ENCODE measurements at places on chromosomes 13 and 19.

DNA sequence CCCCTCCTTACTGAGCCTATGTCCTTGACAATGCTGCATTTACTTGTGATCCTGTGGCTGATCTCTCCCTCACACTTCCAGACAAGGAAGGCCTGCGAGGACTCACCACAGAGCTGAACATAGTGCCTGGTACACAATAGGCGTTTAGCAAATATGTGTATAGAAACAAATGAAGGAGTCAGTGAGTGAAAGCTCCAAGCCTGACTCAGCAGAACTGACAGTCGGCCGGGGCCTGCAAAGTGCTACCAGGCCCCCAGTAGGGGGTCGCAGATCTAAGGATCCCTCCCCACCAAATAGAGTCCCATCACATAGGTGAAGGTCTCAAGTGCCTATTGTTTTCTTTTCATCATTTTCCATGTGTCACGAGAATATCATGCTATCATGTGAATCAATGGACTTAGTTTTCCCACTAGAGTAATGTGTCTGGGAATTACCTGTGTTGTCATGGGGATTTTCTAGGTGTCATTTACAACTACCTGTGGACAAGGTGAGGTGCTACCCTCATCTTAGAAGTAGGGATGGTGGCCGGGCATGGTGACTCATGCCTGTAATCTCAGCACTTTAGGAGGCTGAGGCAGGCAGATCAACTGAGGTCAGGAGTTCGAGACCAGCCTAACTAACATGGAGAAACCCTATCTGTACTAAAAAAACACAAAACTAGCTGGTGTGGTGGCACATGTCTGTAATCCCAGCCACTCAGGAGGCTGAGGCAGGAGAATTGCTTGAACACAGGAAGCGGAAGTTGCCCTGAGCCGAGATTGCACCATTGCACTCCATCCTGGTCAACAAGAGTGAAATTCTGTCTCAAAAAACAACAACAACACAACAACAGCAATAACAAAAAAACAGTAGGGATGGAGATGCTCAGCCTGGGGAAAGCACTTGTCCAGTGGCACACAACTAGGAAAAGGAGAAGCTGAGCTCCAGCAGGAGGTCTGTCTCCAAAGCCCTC, 50.3 kb upstream of the CYP2A7 start:
- no peak for ATAC-seq

DNA sequence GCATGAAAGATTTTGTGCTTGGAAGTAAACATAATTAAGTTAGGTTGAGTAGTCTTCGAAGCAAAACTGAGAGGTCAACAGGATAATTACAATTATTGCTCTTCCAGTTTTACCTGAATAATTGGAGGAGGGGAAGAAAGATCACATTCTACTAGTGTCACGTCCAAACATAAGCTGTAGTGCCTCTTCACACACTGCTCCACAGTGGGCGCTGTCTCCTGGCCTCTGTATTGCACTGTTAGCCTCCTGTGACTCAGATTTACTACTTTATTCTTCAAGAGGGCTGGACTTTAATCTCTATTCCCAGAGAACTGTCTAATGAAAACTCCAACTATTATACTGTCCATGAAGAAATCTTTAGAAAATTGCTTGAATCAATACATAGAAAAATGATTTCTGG, 62.9 kb downstream of the TRPC4 start:
- no peak for ATAC-seq

DNA sequence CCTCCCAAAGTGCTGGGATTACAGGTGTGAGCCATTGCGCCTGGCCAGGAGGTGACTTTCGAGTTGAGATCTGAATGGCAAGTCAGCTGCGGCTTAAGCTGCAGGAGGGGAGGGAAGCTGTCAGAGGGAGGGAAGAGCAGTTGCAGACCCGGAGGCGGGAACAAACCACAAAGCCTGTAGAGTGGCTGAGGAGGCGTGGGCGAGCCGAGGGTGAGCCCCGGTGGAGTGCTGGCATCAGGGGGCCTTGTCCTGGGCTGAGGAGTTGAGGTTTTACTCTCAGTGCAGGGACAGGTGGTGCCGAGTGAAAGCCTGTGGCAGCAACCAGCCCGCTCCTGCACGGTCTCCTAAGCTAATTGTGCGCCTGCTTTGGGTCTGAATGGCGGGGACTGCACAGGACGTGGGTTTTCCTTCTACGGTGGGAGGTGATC, 24.2 kb downstream of the PPP1R37 start:
- ATAC-seq = peak; percentile 77

- ATAC-seq = no peak
Measured at GRCh38 chr13:79772811-79773210, 291.9 kb downstream of the NDFIP2 start.

DNA sequence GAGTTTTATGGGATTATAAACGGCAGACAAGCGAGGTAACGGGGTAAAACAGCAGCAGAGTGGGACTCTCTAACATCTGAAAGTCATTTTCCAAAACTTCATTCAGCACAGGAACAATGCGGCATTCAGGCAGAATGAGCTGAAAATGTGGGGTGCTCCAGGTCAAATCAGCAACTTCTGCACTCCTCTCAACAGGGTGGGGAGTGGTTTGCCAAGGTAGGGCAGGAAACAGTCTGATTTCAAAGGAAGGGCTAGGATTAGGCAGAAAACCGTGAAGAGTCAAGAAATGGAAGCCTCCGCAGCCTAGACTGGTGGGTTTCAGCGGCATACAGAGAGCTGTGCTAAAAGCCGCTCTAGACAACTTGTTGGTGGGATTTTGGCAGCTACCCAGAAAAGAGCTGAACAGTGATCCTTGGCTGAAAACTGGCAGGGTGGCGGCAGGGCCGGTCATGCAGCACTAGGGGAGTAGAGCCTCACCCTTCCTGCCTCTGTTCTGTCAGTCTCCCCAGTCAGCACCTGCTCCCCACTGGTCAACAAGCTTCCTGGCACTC, 154.2 kb upstream of the KLF12 start:
- ATAC-seq = peak; percentile 37

- ATAC-seq = no peak
Measured at GRCh38 chr13:106529415-106530170, 5.9 kb downstream of the EFNB2 start.

DNA sequence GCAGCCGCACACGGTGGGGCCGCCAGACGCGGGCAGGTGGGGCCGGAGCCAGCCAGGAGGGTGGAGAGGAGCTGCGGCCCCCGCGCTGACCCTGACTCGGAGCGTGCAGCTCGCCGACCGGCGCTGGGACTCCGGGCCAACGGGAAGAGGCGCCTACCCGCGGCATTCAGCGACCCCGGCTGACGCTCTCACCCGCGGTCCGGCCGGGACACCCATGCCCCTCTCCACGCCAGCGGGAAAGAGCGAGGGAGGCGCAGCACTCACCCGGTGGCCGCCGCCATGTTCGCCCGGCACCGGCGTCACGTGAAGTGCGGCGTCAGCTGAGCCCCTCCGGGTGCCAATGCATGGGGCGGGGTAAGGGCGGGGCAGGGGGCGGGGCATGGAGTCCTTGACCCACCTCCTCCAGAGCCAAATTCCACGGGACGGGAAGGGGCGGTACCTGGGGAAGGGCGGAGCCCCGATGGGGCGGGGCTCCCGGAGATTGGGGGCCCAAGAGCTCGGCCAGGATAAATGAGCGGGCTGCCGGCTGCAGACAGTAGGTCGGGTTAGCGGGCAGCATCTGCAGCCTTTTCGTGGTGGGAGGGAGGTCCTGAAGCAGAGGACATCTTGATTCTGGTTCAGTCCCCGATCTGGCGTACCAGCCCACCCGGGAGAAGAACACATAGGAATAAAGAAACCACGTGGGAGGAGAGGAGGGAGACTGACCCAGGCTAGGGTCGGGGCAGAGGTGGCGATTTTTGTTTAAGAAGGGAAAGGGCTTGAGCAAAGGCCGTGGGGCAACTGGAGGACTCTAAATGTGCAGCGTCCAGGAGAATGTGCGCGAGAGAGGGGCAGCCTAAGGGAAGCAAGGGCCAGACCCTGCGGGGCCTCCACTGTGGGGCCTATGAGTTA, at the start of gene PEPD:
Gene PEPD, minus strand, starts transcription at position 312 of the 891 bp plus-strand sequence. Its CDS starts 31 bp downstream, at position 281.
- ATAC-seq = peak; percentile 96

GRCh38 chr19:45368737-45369340, 1.5 kb downstream of the ERCC2 start:
- ATAC-seq = no peak

DNA sequence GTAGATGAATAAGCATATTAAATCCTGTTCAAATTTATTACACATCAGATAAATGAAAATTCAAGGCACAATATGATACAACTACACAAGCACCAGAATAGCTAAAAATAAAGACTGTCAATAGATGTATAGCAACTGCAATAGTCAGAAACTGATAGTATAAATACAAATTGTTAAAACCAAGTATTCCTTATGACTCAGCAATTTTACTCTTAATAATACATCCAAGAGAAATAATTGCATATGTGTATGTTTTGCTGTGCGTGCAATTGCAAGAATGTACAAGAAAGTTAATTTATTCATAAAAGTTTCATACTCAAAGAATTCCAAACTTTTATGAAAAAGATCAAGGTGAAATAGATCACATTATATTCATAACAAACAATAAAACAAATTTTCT, 1338.1 kb downstream of the OLFM4 start:
- no peak for ATAC-seq

DNA sequence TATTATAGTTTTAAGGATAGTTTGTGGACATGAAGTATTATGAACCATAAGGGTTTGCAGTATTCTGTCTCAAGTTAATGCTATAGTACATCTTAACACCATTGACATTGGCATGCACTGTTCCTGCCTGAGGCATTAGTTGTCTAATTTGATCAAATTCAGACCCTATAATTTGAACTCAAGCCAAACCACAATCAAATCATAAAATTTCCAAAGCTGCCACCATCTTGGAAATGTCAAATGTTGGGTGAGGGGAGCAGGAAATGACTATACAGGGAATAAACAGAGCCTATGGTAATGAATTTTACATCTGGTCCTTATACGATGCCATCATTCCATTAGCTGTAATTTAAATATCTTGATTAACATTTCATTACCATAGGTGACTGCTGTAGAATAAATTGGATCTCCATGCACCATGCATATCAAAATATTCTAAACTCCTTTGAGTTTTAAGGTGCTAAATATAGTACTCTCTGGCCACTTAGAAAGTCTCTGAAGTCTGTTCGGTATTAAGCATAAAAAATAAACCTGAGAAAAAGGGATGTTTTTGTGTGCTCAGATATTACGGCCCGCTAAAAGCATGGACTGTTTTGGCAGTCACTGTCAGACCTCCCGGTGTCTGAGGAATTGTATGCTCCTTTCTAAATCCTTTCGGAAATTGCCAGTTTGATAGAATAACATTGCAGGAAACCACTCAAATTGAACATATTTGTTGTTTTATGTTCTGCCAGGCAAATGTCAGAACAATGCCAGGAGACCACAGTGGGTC, 257.7 kb downstream of the SPRY2 start:
- no peak for ATAC-seq

DNA sequence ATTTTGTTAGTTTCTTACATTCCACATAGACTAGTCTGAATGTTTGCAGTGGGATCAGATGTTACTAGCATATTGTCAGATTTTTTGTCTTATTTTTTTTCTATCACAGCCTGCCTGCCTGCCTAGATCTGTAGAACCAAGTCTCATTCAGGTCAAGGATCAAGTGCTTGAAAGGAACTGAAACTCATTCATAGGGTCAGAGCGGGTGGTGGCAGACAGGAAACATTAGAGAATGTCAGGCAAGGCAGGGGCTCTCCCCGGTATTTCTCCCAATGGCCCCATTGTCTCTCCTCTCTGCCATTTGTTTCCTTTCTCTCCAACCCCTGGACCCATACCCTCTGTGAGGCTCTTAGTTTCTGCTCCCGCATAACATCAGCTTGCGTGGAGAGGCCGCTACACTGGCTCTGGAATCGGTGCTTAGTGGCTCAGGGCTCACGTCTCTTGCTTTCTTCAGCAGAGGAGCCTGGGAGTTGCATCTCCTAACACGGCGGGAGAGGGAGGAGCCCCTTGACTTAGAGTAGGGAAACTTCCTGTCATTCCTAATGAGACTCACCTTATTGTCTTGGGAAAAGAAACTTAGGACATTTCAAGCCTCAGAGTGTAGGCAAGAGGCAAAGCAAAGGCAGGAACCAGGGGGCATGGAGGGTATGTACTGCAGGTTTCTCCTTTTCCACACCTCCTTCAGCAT, 35.6 kb upstream of the SPATA13 start:
- ATAC-seq = peak; percentile 92

DNA sequence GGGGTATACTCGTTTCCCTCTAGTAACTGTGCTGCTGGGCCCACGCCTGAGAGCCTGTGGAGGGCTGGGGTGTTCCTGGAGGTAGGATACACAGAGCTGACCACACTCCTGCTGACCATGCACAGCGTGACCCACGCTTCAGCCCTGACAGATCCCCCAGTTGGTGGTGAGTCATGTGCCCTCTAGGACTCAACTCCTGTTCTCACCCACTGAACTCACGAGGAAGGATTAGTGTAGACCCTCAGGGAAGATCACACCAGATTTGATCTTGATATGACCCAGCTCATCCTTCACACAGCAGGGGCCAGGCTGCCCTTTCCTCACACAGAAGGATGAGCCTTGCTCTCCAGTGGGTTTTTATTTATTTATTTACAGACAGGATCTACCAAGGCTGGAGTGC, 13.3 kb upstream of the ACP7 start:
- no peak for ATAC-seq

DNA sequence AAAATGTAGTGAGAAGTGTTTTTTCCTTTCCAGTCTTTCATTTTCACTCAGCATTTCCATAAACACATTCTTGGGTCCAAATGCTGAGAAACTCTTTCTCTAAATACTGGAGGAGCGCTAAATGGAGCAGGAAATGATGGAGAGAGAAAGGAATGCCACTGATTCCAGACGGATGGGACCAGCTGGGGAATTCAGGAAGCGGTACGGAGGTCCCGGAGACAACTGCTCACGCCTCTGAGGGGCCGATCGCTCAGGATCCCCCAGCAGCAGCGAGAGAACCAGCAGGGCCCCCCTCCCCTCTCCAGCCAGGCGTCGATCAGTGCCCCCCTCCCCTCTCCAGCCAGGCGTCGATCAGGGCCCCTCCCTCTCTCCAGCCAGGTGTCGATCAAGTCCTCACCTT, 13.2 kb downstream of the RASA3 start:
- no peak for ATAC-seq

DNA sequence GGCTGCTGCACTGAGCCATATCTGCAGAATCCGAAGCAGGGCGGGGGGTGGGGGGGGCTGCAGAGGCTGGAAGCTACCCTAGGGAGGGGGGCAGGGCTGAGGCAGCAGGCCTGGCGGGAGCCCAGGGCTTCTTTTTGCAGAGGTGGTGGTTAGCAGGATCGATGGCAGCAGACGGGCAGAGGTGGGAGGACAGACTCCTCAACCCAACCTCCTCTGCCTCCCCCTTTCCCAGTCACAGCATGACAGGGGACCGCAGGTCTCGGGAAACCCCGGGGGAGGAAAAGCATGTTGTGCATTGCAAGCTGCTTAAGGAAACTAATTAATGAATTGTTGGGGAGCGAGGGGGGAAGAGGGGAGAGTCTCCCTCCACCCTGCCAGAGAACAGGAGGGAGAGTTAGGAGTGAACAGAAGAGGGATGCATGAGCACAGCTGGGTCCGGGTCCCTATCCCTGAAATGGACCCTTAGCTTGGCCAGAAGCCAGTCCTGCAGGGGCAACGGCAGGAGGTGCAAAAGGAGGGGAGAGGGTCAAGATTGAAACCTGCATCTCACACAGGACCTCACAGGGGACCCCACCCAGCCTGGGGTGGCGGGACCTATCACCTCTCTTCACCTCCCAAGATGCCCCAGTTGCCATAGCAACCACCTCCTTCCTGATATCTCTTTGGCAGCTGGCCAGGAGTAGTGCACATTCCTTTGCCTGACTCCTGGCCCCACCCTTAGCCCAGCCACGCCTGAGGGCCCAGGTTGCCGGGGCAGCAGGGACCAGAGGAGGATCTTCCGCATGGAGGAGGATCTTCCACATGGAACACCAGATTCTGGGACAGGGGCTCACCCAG, 1.8 kb downstream of the FXYD7 start:
- ATAC-seq = no peak

GRCh38 chr13:53254500-53254899, 225.9 kb downstream of the OLFM4 start:
- ATAC-seq = no peak

- no peak for ATAC-seq
Measured at GRCh38 chr13:77477299-77477848, 58.1 kb upstream of the SCEL start.

Data from stimulated activated memory B cell treated with anti-CD40 and anti-IgM and Interleukin-4, amounts not matched to agents 10 μg/mL and 1 μg/mL and 100 μg/mL, for 72 hours (primary cell).